ENCODE measurements at places on chromosomes 4 and X.

GRCh38 chrX:132561483-132561882 is 72.6 kb upstream of the MBNL3 start:
- DNase-seq, result no peak

GRCh38 chr4:118741301-118741855 is 56.2 kb downstream of the METTL14 start:
- DNase-seq, result no peak

DNA sequence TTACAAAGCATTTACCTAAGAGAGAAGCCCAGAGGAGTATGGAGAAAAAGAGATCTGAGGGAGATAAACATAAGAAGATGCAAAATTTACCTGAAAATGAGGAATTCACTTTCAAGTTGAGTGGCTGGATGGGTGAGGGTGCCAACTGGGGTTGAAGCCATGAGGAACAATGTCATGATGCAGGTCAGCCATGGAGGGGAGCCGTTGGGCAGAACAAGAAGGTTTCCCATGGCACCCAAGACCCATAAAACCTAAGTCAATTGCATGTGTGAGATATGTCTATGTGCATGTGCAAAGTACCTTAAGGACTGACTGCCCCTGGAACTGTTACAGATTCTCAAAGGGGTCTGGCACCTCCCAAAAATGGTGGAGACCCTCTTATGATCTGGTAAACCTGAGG is 46.6 kb upstream of the PRRG1 start:
- no peak for DNase-seq

DNA sequence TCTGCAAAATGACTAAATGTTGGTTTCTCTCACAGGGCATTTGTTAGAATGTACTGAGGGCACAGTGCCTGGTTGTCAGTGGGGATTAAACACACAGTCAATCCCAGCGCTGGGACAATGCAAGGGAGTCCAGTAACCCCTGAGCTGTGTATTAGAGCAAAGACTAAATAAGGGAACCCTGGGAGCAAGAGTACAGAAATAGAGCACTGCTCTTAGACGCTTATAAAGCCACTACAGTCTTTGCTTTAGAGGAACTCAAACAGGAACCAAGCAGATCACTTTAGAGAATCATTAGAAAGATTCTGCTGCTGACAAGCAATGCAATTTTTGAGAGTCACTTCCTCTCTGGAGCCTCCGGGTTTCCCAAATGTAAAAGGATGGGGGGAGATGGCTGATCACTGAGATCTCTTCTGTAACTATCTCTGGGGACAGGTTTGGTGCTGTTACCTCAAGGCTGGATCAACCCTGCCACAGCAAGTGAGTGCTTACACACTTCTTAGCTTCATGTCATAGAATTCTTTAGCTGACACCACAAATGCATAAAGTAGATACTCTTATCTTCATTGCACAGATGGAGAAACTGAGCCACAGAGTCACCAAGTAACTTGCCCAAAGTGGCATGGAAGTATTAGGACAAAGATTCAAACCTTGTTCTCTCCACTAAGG is 137.8 kb upstream of the CPEB2 start:
- no peak for DNase-seq

DNA sequence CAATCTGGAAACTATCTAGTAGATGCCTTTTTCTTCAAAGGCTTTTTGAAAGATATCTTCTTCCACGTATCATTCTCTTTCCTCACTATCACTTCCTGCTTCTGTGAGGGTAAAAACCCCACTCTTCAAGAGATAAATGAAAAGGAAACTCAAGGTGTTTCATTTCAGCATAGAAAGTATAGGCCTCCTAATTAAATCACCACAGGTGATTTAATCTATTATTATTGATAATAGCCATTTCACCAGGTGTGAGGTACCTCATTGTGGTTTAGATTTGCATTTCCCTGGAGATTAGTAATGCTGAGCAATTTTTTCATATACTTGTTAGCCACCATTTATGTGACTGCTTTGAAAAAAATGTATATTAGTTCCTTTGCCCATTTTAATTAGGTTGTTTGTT is 92.0 kb upstream of the EMCN start:
- DNase-seq, result no peak

- DNase-seq, result no peak
Measured at GRCh38 chr4:152626790-152627189, 53.0 kb downstream of the TMEM154 start.

GRCh38 chr4:57023104-57023503 is 44.4 kb downstream of the POLR2B start:
- peak; percentile 86 for DNase-seq

GRCh38 chr4:176988226-176988625 is 195.5 kb upstream of the VEGFC start:
- peak; percentile 86 for DNase-seq

- no peak for DNase-seq
Measured at GRCh38 chr4:89248879-89249281, 58.7 kb downstream of the GPRIN3 start.

DNA sequence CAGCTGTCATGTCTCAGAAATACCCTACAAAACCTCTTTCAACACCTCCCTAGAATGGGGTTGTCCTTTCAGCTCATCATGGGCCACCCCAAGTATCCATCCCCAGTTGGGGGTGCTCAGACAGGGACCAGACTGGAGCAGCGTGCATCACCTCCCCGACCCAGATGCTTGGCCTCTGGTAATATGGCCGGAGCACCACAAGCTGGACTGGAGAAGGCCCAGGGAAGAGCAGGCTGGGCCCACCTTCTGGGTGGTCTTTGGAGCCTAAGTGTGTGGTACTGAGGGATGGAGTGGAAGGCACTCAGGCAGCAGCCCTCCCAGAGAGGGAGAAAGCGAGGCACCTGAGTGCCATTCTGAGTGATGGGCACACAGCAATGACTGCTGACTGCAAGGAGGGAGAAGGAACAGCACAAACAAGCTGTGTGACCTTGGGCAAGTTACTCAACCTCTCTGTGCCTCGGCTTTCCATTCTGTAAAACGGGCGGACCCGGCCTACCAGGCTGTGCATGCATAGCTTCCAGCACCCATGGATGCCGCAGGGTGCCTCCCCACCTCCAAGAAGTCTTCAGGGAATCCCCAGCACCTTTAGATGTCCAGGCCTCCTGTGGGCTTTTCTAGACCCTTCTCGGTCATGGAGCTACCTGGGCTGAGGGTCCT is 228.2 kb downstream of the AFAP1 start:
- no peak for DNase-seq

DNA sequence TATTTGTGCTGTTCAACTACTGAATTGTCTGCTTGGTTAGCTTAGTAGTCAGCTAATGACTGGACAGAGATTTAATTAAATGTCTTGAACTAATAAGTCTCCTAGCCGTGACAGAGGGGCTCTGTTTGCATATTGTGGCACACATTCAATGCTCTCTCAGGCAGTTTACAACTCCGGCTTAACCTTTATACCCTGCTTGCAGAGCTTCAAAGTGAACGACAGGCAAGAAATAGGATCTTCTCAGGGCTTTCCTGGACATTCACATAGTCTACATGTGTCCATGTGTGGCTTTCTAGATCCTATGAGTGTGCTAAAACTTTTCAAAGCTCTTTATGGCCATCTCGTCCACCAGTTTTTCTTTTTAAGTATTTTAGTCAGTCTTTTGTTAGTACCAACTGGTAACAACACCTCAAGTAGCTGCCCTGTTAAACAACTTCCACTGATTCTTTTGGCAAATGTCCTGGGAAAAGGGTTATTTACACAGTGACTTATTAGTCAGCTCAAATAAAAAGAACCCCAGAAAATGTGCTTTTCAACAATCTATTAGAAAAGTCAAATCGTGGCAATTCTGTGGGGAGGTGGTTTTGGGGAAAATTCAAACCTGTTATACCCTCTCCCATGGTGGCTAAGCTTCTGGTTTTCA is 28.6 kb downstream of the OR13H1 start:
- no peak for DNase-seq

- DNase-seq, result peak; percentile 85
Measured at GRCh38 chr4:153573881-153574802, 108.0 kb downstream of the TMEM131L start.

DNA sequence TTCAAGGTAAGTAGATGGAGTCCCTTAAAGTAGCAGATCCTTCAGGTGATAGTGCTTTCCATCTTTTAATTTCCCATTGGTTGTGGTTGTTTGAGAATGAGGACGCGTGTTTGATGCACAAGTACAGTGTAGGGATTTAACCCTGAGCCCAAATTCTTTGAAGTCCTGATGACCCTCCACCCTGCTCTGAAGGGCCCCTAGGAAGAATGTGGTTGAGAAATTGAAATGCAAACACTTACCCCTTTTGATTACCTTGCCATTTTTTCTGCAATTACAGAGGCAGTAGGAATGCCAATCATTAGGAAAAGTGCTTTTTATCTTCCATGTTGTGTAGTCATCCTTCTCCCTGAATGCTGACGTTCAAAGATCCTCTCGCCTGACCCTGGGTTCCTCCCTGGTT is 112.4 kb downstream of the ZNF518B start:
- DNase-seq, result no peak

GRCh38 chrX:129058405-129058804 is 464.9 kb downstream of the SMARCA1 start:
- no peak for DNase-seq

DNA sequence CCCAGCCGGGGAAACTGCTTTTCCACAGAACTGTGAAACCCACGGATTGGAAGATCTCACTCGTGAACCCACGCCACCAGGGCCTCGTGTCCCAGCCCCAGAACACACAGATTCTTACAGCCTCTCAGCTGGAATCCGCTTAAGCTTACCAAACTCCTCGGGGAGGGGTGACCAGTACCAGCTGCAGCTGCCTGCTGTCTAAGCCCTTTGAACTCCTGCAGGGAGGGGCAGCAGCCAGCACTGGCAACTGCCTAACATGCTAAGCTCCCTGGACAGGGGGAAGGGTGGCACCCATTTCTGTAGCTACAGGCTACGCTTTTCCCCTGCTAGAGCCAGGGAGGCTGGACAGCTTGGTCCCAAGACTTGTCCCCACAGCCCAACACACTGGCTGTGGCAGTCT is 38.4 kb downstream of the TBL1X start:
- DNase-seq, result no peak

GRCh38 chr4:187128222-187128621 is 404.6 kb upstream of the FAT1 start:
- DNase-seq, result peak; percentile 23

GRCh38 chr4:74319470-74319869 is 11.2 kb downstream of the EPGN start:
- no peak for DNase-seq

DNA sequence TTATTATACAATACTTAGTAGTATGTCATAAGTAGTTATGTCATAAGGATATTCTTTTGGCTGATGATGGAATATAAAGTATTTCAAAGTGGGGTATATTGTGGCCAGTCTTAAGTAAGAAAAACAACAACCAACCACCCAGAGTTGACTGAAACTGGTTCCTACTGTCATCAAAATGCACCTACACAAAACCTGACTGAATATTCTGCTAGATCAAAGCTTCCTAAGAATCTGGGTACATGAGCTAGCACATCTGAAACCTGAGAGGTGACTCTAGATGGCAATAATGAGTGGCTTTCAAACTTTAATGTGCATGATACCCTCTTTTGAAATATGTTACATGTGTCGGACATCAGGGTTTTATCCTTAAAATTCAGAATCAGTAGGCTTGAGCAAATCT is 60.4 kb downstream of the REELD1 start:
- DNase-seq, result no peak

DNA sequence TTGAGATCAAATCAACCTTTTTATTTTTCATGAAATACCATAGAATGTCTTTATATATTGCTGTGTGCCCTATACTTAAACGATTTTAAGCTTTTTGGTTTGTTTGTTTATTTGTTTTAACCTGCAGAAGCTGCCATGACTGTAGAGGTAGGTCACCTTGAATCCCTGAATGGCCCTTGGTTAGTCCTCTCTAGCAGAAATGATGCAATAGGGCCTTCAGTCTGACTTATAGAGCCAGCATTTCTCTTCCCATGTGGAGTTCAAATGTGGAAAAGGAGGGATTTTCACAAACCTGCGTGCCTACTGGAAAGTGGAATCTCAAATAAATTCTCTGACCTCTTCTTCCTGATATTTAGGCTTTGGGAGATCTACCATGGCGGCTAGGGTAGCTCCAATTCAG is 327.9 kb downstream of the MAPK10 start:
- no peak for DNase-seq

DNA sequence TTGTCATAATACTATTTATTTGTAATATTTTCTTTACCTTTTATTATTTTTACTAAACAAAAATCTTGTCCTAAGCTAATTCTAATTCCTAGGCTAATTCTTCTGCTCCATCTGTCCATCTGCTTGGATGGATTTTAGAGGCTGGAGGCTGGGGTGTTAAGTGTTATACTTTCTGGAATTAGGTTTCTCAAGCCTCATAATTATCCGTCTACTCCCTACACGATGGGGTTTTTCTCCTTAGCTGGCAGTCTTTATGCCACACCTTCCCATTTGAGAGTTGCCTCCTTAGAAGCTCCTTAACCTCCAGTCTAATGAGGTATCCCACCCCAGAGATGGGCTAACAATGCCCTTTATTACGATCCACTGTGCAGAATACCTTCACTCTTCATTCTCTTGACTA is 37.6 kb upstream of the LGI2 start:
- DNase-seq, result no peak

GRCh38 chr4:72942565-72942964 is 127.0 kb downstream of the COX18 start:
- DNase-seq, result no peak

DNA sequence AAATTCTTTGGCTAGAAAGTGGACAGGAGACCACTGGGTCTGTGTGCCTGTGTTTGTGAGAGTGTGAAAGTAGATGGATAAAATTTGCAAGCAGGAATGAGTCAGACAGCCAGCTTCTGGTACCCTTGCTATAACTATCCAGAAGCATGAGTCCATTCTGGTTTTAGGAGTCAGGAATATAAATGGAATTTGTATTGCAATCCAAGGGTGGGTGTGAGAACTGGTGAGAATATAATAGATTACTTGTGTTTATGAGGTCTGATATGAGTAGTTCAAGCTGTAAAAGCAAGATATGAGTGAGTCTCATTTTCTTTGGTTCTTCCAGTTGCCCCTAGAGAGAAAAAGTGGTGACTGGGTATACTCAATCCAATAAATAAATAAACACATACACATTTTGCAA is 212.7 kb upstream of the TAPT1 start:
- peak; percentile 13 for DNase-seq

DNA sequence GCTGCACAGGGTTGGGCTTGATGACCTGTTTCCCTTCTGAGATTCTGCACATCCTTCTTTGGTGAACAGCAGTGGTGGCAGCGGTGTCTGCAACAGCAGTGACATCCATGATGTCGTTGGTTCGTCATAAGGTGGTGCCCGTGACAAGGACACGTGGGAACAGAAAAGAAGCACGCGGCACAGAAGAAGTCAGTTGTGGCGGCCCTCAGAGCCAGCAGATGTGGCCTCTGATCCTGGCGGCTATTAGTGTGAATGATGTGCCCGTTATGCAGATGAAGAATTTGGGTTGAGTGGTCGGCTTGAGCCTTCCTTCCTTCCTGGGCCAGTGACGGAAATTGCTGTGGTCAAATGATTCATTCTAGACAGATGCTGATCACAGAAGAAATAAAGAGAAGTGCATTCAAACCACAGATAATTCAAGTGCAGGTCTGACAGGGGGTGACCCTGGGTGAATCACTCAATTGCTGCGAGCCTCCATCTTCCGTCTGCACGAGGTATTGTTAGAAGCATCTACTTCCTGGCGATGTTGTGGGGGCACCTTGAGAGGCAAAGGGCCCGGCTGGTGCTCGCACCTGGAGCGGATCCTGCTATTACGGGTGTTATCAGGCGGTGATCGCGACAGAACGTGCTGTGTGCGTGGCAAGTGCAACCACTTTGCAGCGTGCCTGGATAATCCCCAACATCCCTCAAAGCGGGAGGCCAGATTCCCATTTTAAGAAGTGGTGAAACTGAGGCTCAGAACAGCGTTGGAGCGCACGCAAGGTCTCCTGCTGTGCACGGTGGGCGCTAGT is 215.2 kb upstream of the PSAPL1 start:
- peak; percentile 89 for DNase-seq
